Neural crest cell (in vitro differentiated cells): ENCODE measurements at places on chromosomes 1 and 21.

DNA sequence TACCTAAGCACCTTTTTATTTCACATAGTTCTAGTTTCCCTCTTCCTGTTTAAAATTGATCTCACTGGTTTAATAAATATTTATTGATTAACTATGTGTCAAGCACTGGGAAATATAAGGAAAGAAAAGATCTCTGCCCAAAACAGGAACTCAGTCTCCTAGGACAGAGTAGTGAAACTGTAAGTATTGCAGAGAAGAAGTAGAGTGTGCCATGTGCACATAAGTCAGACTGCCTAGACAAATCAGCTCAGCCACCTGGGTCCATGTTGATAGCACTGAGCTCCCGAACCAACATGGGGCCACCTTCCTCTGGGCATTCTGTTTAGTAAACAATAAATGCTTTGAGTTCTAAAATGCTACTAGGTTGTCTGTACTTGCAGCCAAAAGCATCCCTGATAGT, 9.8 kb upstream of the SSX2IP start:
- DNase-seq: no peak

GRCh38 chr1:160376525-160377131, 9.8 kb downstream of the NHLH1 start:
- peak; percentile 36 for DNase-seq

DNA sequence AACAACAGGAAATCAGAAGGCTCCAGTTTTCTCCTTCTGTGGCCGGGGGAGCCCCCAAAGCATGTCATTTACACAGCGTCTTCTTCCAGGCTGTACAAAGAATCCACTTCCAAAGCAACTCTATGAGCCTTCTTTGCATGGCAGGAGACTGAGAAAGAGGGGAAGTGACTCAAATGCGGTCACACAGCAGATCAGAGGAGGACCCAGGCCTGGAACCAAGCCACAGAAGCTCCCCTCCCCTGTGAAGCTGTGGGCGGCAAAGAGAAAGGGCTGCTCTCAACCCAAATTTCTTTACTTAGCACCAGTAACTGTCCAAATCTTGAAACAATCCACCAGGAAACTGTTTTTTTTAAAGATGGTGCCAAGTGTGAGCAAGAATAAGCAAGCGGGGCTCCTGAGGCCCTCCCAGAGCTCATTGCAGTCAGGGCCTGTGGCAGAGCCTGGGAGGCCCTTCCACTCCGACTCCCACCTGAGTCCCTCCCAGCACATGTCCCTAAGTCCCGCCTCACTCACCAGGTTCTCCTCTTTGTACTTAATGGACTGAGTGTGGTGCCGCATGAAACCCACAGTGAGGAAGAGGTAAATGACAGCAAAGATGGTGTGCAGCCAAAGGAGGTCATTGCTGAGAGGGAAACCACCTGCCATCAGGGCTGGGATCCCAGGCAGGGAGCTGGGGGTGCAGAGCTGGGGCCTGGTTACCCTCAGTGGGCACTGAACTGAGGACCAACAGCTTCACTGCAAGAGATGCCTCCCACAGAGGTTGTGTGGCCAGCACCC, 15.9 kb downstream of the TMEM63A start:
- no peak for DNase-seq

DNA sequence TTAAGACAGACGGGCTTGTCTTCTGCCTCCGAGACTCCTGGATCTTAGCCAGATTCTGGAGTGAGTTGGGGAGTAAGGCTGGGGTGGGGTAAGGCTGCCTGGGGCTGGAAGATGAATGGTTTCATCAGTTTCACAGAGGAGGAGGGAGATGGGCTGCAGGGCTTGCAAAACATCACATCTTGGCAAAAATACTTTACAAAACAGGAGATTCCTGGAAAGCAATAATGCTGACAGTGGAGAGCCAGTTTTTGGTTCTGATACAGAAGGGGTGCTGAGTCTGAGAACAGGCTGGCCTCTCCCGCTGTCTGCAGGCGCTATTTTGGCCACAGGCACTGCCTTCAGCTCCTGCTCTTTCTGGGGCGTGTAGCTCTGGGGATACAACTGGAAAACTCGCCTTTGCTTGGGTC, 83.4 kb upstream of the KCNE2 start:
- no peak for DNase-seq

DNA sequence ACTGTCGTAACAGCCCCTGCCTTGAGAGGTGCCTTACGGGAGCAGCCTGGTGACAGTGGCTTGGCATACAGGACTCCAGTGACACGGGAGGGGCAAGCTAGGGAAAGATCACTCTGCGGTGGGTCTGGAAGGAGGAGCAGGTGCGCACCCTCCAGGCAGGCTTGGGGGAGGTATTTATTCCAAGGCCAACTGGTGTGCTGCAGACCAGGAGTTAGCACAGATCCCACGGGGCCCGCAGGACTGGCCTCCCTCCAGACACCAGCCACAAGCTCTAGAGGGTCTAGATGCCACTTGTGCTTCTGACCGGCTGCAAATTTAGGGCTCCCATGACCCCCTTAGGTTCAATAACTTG, 22.1 kb downstream of the PSEN2 start:
- no peak for DNase-seq

DNA sequence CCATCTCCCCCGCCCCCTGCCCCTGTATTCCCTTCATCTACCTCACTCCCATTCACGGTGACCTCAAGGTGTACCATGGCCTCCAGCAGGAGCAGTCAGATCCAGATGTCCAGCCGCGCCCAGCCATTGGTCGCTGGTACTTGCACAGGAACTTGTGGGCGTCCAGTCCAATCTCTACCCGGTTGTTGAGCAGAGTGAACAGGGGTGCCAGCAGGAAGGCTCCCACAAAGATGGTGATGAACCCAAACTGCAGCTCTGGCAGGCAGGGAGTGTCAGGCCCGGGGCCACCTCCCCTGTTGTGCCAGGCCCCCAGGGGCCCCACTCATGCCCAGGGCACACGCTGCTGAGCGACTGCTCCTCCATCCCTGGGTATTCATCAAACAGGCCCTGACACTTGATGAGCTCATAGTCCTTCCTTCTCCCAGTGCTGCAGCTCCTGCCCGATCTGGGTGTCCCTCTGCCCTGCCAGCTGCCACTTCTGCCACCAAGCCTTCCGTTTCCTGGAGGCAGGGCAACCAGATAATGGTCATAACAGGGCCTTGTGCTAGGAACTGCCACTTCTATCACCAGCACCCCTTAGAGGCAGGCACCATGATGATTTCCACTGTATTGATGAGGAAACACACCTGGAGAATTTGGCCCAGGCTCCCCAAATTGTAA, 5.7 kb upstream of the ARHGEF19 start:
- no peak for DNase-seq

DNA sequence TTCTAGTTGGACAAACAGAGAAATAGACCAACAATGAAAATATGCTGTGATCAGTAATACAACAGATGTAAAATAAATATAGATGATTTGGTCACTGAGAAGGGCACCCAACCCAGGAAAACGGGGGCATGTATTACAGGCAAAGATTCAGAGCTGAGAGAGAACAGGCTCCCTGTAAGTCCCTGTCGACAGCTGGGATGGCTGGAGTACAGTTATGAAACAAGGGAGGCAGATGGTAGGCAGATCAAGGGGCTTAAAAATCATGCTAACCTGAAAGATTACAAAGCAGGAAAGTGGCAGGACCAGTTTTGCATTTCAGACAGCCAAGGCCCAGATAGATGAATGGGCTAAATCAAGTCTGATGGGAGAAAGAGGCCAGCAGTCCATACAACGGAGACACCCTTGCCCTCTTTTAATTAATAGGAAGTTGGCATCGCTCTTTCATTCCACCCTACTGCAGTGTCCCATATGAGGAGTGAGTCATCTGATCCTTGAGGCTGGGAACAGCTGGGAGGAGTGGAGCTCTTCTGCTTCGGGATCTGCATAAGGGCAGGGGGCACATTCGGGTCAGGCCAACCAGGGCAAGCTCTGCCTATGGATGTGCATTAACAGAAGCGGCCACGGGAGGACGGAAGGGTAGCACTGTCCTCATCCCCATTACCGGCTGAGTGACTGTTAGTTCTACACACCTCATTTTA, 171.1 kb downstream of the DAB1 start:
- no peak for DNase-seq

DNA sequence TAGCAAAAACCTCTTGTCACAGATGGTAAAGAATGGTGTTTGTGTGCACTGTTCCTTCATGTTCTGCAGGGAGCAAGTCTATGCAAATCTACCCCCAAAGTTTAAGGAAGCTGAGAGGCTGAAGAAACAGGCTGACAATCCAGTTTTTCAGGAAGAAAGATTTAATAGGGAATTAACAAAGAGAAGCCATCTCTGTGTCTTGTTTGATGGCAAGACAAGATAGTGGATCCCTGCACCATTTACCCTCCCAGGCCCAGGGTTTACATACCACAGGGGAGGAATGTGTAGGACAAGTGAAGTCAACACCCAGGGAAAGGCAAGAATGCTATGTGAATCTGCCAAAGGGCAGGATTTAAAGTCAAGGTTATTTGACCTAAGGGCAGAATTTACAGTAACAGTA, 48.1 kb upstream of the FNBP1L start:
- DNase-seq: no peak

DNA sequence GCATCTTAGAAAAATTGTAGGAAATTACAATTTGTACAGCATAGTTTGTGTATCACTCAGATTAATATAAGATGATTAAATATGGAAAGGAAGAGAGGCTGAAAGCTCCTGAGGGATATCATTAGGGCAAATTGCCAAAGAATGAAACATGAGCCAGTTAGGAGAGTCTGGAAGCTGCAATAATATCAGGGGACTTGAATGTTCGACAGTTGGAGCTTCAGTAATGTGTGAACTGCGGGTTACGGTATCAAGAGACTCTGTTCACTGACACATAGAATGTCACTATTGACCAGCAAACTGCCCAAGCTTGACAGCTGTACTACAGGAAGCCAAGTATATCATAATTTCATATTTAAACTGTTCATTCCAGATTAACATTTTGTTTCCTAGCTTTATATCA, 157.2 kb downstream of the DENND1B start:
- DNase-seq: no peak

DNA sequence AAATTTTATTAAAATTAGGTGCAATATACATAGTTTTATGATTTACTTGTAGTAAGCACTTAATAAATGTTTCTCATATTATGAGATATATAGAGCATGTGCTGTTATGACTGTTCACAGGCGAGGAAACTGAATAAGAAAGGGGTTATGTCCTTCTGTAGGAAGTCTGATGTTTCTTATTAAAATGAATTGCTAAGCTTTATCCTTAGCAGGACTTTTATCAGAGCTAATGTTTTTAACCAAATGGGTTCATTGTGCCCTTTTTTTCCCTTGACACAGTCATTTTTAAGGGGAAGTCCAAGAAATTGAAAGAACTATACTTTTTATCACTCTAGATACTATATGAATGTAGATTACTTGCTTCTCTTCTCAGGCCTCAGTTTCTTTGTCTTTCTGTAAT, 285.2 kb downstream of the PTPRC start:
- no peak for DNase-seq

DNA sequence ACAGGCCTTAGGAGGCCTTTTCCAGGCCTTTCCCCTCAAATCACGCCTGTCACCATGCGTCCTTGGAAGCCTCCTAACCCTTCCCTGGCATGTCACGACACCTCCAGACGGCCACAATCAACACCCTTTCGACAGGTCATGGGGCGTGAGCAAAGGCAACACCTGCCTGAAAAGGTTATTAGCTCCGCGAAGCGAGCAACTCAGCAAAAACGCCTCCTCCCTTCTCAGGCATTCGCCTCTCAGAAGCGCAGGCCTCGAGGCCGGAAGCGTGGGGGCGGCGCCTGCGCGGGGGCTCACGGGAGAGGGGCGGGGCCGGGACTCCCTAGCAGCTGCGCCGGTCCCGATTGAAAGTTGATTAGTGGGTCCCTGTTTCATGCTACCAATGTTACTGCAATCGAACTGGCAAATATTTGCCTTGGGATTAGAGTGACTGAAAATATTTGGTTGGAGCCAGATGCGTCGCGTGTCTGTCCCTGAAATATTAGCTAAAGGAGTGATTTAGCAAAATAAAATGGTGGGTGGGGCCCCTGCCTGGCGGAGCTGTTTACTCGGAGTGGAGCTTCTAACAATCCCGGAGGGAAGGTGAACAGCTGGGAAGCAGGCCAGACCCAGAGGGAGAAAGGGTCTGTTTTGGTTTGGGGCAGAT, 44.9 kb downstream of the GFI1 start:
- no peak for DNase-seq

- no peak for DNase-seq
These were observed 19.5 kb upstream of the NPPB start for GRCh38 chr1:11878081-11878890.

- no peak for DNase-seq
These were observed 273.5 kb downstream of the LIPI start for GRCh38 chr21:13937236-13937635.

DNA sequence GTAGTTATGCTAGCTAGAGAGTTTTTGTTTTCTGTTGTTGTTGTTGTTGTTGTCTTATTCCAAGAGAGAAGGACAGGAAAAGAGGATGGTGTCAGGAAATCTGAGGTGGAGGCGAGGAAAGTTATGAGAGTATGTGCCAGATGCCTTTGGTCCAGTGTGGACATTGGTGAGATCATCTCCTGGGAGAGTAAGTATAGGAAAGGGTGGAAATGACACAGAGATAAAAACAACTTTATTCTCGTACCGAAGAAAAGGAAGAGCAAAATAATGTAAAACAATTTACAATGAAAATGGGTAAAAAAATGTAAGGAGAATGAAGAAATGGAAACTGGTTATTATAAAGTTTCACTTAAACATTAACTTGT, 97.4 kb upstream of the ADGRL2 start:
- DNase-seq: no peak

GRCh38 chr1:153659656-153660055, 1.2 kb downstream of the SNAPIN start:
- no peak for DNase-seq

DNA sequence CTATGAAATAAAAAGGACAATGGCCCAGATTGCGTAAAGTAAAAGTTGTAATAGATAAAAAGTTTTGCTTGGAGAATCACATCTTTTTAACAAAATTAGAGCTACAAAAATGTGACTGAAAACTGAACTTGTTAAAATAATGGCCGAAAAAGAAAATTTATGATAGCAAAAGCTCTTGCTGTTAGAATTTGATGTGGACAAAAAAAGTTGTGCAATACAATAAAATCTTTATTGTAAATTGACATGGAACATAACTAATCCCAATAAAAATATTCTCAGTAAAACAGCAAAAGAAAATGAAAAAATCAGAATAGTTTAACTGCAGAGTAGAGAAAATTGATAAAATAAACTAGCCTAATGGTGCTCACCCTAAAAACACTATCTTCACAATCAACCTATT, 11.4 kb upstream of the CAMSAP2 start:
- no peak for DNase-seq

DNA sequence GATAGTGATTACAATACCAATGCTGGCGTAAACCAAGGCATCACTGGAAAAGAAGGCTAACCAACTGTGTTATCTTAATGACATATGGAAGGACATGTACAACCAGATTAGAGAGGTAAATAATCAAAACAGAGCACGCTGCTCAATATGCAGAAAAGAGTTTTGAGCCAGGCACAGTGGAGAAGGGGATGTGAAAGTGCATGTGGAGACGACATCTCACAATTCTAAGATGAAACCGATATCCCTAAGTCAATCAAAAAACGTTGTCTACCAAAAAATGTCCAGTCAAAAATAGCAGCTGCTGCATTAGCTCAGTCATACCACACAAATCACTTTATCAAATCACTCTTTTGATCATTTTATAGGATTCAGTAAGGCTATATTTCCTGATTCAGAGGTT, 116.3 kb upstream of the OLIG2 start:
- no peak for DNase-seq

- DNase-seq: no peak
These were observed 924 bp upstream of the CAMSAP2 start for GRCh38 chr1:200737647-200738291.

GRCh38 chr1:92442351-92442750, 44.4 kb downstream of the GFI1 start:
- DNase-seq: no peak
